Effector CD8-positive, alpha-beta T cell (primary cell): ENCODE measurements at places on chromosomes 5 and 9.

- DNase-seq, result no peak
Measured at GRCh38 chr9:78064075-78064474, 32.5 kb upstream of the GNAQ start.

GRCh38 chr5:137641148-137641547 is 94.7 kb downstream of the KLHL3 start:
- no peak for DNase-seq

DNA sequence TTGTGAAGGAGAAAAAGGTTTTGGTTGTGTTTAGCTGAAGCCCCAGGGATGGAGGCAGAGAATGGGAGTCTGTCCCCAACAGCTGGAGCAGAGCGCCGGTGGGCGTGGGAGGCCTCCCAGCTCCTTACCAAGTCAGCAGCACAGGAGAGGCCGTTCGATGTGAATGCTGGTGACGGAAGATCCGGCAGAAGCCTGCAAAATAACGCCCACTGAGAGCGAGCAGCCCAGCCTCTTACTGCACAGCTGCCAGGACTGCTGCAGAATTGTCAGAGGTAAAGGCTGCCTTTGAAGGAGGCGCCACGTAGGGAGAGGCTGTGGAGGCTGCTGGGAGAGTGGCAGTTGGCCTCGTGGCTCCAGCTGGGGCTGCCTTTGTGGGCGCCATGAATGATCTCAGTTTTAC is 26.2 kb downstream of the ANGPTL2 start:
- no peak for DNase-seq

GRCh38 chr9:15180124-15180523 is 126.9 kb downstream of the TTC39B start:
- no peak for DNase-seq

DNA sequence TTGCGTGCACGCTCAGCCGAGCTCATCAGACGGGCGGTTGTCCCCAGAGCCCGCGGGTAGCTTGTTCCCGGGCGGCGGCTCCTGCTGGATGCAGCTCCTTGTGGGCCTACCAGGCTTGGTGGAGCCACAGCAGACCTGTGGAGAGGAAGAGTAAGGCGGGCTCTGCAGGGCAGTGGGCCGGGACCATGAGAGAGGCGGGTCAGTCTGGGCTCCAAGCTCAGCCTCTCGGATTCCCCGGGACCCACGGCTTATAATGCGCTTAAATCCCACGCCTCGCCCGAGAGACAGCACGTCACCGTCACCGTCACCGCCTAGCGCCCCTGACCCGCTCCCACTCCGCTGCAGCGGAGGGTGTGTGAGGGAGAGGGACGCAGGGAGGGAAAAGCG is 1.9 kb upstream of the ANKRD18A start:
- no peak for DNase-seq

DNA sequence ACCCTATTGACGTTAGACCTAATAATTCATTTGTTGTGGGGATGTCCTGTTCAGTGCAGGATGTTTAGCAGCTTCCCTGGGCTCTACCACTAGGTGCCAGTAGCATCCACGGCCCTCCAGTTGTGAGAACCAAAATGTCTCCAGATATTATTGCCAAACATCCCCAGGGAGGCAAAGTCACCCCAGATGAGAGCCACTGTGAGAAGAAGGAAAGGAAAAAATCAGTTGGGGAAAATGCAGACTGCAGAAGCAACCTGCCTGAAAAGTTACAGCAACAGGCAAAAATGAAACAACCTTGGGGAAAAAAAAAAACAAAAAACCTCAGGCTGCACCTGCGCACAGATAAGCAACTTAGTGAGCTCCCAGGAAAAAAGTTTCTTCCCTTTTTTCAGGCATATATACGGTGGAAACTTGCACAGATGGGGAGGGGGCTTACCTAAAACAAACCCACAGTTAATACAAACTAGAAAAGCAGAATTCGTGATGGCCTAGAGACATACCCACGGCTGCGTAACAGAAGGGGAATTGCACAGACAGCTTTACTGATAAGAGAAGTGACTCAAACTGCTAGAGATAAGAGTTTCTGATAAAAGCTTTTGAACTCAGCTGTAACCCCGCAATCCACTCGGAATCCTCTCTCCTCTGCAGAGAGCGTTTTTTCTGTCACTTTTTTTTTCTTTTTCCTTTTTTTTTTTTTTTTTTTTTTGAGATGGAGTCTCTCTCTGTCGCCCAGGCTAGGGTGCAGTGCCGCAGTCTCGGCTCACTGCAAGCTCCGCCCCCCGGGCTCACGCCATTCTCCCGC is 29.8 kb upstream of the FBP1 start:
- DNase-seq, result peak; percentile 14

DNA sequence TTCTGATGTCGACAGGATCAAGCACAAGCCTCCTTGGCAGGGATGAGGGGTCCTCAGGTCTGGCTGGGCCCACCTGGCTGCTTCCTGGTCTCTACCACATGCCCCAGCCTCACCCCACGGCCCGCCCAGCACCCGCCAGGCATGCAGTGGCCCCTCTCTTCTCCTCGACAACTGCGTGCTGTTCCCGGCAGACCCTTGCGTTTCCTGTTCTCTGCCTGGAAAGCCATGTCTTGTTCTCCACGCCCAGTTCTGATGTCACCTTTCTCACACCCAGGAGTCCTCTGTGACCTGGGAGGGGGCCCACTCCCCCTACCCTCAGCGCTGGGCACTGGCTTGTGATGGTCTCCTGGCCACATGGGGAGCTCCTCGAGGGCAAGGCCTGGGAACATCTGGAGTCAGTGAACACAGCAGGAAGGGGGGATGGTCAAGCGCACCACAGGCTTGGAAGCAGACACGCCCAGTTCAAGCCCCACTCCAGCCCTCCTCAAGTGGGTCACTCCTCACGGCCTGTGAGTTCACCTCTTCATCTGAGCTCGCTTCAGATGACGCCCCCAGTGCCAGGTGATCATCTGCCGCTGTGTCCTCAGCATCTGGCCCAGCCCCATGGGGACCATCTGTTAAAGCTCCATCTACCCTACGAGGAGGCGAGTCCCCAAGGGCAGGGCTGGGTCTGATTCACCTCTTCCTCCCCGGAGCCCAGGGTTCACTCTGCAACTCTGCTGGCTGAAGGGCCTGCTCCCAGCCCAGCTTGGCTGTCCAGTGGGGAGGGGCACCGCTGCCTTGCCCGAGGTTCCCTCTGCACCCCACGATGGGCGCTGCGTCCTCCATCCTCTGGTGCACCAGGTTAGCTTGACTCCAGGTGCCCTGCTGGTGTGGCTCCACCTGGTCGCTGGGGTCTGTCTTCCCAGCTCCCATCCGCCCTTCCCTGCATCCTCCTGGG is 133.2 kb upstream of the PHYKPL start:
- no peak for DNase-seq

DNA sequence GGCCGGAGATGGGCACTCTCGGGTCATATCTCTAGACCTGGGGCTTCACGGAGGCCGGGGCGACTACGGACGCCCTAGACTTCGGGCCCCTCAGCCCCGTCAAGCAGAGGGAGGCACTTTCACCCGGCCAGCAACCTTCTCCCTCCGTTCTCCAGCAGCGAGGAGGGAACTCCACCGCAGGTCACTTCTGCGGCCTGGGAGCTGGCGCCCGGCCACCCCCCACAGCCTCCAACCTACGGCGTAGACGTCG is 201 bp downstream of the DOLK start:
- no peak for DNase-seq

- DNase-seq, result no peak
Measured at GRCh38 chr5:96177303-96177869, 215.7 kb upstream of the ELL2 start.

- DNase-seq, result no peak
Measured at GRCh38 chr5:83331842-83332241, 139.7 kb upstream of the VCAN start.

GRCh38 chr5:109373932-109374331 is 35.8 kb downstream of the PJA2 start:
- DNase-seq, result no peak

DNA sequence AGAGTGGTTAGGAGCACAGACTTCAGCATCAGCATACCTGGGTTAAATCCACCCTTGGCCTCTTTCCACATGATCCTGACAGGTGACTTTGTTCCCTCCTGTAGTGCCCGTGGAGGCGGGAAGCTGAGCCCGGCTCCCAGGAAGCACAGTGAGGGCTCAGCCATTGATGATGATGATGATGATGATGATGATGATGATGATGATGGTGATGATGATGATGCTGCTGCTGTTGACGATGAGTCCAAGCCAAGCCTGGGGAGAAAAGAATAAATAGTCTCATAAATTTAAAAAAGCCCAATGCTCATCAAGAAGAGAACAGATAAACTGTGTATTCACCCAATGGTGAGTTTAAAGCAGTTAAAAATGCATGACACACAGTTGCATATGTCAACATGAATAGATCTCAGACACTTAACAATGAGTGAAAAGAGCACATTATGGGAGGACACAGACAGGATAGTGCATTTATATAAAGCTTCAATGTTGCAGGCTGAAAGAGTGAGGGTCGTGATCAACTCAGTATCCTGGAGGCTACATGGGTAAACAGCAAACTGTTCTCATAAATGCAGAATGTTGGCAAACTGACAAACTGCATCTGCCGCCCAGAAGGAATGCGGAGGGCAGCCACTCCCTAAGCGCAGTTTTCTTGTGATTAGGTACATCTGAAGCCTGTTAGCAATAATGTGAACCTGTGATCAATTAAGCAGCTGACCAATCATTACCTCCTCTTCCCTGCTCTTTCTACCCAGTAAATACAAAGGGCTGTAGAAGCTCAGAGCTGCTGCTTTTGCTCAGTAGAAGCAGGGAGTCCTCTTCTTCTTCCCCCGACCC is 11.7 kb upstream of the CFAP157 start:
- no peak for DNase-seq

GRCh38 chr5:39713250-39713916 is 288.6 kb upstream of the DAB2 start:
- DNase-seq, result no peak

DNA sequence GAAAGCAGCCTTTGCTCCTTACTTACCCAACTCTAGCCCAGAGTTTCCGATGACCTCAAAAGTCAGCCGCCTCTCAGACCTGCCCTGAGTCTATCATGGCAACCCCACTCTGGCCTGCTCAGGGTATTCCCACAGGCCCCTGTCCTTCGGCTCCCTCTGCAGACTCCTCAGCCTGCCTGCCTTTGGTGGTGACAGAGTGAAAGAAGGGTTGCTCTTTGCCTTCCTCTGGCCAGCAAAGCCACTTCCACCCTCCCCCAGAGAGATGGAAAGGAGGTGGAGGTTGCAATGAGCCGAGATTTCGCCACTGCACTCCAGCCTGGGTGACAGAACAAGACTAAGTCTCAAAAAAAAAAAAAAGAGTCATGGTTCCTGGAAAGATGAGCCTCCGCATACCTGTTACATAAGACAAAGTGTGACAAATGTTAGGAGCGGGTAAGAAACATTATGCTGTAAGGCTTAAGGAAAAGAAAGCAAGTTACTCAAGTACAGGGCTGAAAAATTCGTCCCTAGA is 2.3 kb upstream of the SMIM33 start:
- DNase-seq, result no peak

- no peak for DNase-seq
Measured at GRCh38 chr5:15525703-15526275, 25.8 kb downstream of the FBXL7 start.

DNA sequence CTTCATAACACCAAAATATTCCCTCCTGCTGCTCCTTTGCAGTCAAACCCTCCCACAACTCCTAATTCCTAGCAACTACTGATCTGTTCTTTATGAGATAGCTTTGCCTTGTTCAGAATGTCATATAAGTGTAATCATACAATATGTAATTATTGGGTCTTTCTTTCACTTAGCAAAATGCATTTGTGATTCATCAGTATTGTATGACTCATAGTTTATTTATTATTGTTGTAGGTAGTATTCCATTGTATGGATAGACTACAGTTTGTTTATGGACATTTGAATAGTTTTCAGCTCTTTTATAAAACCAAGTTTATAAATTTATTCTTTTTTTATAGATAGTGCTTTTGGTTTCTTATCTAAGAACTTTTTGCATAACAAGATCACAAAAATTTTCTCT is 468.2 kb upstream of the KIF2A start:
- DNase-seq, result no peak

- no peak for DNase-seq
Measured at GRCh38 chr9:100370064-100370723, 17.5 kb upstream of the TEX10 start.

DNA sequence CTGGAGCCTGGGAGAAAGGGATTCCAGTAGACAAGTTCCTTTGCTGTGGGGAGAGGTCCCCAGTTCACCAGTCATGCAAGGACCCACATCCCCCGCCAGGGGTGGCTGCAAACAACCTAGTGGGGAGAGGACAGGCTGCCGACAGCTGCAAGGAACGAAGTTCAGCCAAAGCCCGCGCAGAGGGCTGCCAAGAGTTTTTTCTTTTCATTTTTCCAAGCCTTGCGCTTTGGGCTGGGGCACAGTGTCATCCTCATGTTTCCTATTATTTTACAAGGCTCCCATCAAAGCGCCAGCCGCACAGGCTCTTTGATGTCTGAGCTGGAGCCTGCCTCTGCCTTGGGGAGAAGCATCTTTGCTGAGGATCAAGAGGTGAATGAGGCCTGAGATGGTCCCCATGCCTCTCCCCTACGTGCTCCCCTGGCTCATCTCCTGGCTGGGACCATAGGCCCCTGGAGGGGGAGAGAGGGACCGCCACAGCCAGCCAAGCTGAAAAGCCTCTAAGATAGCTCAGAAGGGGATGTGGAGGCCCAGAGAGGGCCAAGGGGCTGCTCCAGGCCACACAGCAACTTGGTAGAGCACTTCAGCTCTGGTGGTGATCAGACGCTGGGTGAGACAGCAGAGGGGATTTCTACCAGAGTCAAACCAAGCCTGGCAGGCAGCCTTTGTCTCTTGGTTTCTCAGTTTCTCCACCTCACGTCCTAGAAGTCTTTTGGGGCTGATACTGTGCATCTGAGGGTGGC is 50.4 kb upstream of the SYNPO start:
- DNase-seq, result no peak

DNA sequence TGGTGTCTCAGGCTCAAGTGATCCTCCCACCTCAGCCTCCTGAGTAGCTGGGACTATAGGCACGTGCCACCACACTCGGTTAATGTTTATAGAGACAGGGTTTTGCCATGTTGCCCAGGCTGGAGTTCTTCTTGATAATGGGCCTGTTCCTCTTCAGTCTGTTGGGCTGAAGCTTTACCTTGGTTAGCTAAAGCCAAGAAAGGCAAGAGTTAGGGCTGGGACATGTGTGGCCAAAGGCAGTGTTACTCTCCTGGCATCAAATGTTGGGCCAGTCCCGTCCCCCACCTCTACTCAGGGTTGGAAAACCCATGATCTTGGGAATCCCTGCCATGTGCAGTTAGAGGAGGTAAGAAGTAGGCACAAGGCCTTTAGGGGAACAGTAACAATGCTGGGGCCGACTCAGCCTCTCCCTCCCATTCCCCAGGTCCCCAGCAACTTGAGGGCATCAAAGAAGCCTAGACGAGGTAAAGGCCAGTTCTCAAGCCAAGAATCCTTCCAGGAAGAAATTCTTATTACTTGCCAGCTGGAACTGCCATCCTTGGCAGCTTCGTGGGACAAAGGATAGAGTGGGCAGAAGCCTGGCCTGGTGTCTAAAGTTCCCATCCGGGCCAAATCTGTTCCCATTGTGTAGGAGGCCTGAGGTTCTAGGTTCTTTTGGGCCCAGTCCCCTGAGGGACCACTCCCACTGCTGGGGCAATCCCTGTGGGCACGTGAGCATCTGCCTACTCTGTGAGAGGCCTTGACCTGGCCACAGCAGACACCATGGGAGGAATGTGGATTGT is 4.5 kb downstream of the EGR1 start:
- DNase-seq, result no peak

GRCh38 chr5:15654779-15655178 is 154.8 kb downstream of the FBXL7 start:
- no peak for DNase-seq

- no peak for DNase-seq
Measured at GRCh38 chr9:19998823-19999455, 210.1 kb upstream of the SLC24A2 start.
